ENCODE measurements at places on chromosomes 2 and 18.
A peak's percentile ranks its signal among the peaks of the same experiment; 100 is the strongest.

DNA sequence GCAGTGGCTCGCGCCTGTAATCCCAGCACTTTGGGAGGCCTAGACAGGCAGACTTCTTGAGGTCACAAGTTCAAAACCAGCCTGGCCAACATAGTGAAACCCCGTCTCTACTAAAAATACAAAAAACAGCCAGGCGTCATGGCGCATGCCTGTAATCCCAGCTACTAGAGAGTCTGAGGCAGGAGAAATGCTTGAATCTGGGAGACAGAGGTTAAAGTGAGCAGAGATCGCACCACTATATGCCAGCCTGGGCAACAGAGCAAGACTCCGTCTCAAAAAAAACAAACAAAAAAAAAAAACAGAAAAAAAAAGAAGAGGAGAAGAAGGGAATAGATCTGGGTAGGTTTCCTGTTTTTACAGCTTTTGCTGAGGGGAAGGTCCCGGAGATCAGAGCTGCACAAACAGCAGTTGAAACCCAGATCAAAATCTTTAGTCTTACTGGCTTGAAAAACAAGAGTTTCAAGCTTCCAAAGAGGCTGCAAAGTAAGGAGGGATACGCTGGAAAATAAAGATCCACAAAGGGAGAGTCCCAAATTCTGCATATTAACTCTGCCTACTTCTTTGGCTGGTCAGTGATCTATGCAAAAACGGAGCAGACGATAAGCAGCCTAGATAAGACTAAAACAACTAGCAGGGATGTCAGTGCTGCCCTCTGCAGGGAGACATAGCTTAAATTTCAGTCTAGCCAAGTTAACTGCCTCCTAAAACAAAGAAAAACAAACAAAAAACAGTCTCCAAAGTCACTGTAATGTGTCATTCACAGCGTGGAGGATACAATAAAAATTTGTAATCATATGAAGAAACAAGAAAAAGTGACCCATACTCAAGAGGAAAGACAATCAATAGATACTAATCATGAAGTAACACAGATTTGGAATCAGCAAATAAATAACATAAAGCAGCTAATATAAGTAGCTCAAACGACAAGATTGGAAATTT, 74.1 kb downstream of the TLK1 start:
- DNase-seq, result peak; percentile 77

DNA sequence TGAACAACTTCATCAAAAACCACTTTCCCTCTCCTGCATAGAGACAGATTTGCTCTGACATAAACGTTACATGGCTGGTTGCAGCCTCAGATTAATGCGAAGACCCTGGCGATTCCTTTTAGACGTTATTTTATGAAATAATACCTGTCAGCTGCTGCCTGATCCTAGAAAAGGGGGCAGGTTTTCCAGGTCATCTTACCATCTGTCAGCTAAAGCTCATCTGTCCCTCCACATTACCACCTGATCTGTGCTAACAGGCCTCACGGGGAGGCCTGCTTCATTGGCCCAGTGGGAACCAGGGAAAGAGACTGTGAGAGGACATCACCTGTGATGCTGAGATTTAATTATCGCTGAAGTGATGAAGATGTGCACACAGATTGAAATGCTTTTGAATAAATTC, 261.0 kb downstream of the ARHGAP15 start:
- no peak for DNase-seq

DNA sequence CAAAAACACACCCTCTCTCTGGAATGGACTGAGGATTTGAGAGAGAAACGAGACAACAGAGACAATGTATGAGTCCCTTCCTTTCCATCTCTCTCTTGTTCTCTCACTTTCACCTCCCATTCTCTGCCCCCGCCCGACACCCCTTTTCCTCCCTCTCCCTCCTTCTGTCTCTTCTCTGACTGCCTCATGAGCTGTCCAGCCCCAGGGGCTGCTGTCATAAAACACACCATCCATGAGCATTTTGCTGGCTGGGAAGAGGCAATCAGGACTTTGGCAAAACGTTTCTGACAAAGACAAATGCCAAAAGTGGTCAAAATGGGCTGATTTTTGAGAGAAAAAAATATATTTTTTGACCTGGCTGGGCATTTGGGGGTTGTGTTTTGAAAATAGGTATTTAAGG, 377.2 kb downstream of the EN1 start:
- no peak for DNase-seq

DNA sequence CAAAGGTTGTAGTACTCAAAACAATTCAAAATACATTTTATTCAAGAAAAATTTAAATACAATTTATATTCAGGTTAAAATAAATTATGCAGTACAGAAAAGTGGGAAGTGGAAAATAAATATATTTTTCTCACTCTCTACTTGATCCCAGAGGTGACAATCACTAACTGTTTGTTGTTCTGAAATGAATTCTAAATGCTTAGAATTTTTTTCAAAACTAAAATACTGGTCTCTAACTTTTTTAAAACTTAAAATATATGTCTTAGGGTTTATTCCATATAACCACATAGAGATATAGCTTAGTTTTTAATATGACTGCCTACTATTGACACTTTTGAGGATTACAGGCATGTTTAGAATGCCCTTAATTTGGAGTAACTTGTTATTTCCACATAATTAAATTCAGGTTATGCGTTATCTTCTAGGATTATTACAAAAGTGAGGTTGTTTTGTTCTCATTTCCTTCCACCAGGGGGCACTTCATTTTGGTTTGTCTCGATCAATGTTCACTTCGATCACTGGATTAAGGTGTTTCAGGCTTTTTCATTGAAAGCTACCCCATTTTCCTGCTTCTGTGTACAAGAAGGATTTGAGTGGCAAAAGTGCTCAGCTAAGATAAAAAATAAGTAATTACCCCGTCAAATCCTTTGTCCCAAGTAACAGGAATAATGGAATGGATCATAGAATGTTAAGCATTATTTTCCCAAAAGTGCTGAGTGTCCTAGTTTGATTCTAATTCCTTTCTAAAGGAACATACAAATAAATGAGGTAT, 27.1 kb upstream of the TFPI start:
- peak; percentile 40 for DNase-seq

DNA sequence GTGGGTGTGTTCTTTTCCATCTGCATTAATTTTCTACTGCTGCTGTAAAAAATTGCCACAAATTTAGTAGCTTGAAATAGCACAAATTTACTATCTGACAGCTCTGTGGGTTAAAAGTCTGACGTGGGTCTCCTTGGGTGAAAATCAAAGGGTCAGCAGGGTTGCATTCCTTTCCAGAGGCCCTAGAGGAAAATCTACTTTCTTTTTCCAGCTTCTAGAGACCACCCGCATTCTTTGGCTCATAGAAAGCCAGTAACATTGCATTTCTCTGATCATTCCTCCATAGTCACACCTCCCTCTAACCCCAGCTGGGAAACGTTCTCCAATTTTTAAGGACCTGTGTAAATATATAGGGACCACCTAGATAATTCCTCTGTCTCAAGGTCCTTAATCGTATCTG, 128.8 kb downstream of the ATL2 start:
- DNase-seq, result no peak

DNA sequence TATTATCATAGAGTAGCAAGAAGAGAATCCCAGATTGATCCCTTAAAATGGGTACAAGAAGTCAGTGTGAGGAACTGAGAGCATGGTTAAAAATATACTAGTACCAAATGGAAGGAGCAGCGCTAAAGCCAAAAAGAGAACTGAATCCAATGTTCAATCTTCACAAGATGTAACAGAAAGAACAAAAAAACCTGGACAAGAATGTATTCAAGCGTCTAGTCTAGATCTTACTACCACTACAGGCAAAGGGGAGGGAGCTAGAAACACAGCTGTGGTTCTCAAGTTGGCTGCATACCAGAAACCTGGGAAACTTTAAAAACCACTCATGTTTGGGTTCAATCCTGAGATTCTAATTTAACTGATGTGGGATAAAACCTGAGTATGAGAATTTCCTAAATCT, 57.5 kb downstream of the PIAS2 start:
- peak; percentile 34 for DNase-seq

DNA sequence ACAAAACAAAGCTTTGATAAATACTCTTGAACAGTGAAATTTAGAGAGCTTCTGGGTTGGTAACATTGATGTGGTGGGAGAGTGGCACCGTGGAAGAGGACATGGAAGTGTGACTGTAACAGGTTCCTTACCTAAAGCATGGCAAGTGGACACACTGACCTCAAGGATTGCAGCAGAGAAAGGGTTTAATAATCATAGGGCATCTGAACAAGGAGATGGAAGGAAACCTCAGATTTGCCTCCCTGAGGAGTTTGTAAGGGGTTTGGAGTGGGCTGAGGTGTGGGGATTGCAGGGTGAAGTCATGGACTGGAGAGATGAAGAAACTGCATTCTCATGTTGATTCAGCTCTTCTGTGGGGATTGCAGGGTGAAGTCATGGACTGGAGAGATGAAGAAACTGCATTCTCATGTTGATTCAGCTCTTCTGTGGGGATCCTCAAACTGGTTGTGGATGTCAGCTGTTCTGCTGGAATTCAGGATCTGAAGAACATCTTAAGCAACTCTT, 83.8 kb upstream of the TLK1 start:
- peak; percentile 76 for DNase-seq

DNA sequence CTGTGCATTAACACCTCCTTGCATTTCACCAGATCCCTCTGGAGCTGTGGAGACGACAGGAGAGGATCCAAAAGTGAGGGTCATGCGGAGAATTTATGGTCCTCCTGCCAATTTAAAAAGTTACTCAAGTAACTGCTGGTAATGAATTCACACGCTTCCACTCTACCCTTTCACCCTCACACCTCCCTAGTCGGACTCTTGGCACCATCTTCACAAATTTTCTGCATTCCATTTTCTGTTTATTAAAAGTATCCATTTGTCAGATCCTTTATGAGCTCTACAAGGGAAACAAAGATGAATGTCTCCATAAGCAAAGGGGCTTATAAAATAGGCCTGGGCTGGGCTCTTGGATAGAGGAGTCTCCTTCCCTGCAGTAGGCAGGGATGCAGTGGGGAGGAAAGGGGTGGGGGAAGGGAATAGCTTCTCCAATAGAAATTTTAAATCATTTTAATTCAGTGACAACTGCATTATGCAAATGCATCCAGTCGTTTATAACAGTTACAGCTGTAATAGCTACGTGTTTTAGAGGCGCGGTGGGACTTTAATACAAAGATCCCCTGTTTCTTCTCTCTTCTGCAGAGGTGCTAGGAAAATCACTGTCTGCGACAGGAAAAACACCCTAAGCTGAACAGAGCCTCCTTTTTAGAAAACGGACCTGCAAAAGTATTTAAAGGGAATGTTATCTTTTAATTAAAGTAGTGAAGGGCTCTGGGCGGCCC, 132.2 kb downstream of the EPHA4 start:
- DNase-seq, result no peak

DNA sequence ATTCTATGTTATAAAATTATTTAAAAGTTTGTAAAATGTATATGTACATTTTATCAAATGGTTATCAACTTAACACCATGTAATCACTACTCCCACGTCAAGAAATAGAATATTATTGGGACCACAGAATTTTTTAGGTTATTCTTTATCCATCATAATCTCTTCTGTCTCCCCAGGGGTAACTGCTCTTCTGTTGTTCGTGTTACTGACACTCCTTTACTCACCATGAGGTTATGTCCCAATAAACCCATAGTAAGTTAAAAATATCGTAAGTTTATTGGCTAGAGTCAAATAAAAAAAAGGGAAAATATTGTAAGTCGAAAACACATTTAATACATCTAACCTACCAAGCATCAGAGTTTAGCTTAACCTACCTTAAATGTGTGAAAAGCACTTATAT, 14.0 kb downstream of the OTX1 start:
- DNase-seq, result no peak

GRCh38 chr2:97348265-97348664, 235.3 kb downstream of the ANKRD36 start:
- no peak for DNase-seq

GRCh38 chr2:146874260-146874658, 970.6 kb upstream of the ACVR2A start:
- peak; percentile 50 for DNase-seq

- DNase-seq, result no peak
These were observed 215.8 kb downstream of the FAM210A start for GRCh38 chr18:13510594-13510993.

DNA sequence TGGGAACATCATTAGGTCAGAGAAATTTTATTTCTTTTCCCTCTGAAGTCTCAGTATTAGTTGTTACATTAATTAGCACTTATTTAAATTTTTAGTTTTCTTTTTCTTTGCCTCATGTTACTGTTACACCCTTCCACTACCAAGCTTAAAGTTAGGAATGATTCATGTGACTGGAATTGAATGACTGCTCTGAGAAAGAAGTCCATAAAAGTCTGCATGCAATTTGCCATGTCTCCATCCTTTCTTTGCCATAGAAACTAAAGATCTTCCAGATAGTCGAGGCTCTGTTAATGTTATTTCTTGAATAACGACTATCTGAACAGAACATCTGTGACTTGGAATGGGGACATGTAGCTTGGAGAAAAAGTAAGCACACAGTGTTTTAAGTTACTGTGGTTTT, 1269.8 kb upstream of the PIK3C3 start:
- DNase-seq, result peak; percentile 39

DNA sequence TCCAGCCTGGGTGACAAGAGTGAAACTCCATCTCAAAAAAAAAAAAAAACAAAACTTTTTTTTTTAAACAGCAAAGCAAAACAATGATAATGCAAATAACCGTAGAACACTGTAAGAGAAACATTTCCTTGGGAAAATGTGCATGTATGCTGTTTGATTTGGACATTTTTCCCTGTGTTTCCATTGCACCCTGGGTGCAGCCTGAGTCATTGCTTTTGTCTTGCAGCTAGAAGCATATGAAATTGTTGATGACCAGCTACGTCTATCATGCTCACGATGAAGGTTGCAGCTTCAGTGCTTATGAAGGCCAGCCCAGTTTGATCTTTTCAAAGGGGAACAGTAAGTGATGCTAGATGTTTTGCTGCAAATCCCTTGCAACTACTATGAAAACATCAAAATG, 41.5 kb downstream of the MOGAT1 start:
- DNase-seq, result peak; percentile 28

- peak; percentile 29 for DNase-seq
These were observed 8.2 kb upstream of the INPP1 start for GRCh38 chr2:190335225-190335559.

GRCh38 chr18:27824841-27825681, 351.9 kb downstream of the CDH2 start:
- no peak for DNase-seq

DNA sequence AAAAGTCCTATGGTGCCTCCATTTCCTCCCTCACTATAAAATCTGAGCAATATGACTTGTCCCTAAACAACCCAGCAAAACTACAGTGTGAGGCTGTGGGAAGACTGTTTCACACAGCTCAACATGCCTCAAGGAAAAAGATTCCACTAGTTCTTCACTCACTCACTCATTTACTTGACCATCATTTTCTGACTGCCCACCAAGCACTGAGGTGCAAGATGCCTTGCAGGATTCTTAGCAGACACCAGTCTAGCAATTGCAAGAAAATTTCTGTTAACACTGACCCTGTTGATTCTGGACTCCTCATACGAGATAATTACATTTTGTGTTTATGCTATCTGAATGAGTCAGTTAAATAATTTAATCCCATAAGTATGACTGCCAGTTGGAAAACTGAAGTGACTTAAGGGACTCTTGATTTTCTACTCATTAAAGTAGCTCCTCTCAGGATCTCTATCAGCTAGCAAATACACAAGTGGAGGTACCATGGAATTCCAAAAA, 51.9 kb upstream of the PCBP1 start:
- DNase-seq, result peak; percentile 22

Data from iris pigment epithelial cell (primary cell).